ENCODE measurements at places on chromosomes 16 and 17.
A peak's percentile ranks its signal among the peaks of the same experiment; 100 is the strongest.

GRCh38 chr17:13051915-13052314 is 34.1 kb upstream of the ELAC2 start:
- DNase-seq: no peak

GRCh38 chr17:7589204-7589868 is 558 bp downstream of the SOX15 start:
- peak; percentile 85 for DNase-seq

DNA sequence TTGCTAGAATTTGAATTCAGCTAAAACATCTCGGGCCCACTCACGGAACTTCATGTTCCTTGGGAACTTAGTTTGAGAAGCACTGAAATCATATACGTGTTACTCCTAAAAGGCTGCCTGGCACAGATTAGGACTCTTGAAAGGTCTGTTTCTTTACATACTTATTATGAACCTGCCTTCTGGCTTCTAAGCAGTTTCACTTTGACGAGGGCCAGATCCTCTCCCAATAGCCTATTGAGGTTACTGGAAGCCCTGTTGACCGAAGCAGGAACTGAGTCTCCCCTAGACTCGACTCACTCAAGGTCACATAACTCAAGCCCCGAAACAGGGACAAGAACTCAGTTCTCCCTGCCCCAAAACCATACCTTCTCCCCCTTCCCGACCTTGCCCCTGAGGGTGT is 121.9 kb upstream of the PLCG2 start:
- DNase-seq: peak; percentile 46

DNA sequence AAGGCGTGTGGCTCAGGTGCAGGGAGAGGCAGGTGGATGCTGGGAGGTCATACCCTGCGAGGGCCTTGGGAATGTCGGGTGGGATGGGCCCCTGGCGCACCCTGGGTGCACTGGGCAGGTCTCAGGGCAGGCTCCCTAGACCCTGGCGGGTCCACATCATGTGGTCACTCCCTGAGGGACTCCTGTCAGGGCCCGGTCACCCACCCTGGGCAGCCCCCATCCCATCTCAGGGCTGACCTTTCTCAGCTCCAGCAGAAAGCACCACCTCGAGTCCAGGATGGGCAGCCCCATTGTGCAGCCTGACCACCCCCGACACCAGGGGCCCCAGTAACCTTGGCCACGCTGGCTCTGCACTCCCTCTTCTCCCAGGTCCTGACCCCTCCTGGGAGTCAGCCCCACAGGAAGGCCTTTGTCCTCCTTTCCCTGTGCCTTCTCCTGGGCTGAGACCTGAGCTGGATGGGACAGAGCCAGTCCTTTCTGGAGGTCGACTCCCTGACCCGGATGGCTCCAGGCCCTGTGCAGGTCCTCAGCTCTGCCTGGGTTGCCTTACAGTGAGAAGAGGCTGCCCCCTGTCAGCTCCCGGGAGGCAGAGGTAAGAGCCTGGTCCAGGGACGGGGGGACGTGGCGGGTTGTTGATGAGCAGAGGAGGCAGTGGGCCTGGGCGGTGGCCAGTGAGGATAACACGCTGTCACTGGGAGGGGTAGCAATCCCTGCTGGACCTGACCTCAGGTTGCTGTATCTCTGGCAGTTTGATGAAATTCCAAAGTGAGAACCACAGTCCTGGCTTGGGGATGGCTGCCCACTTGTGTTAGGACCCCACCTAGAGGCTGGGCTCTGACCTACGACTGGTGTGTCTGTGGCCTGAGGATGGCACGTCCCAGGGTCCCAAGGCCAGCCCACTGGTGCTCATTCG is 77.9 kb downstream of the GOSR1 start:
- no peak for DNase-seq

GRCh38 chr17:19023209-19023999 is 18.8 kb upstream of the FAM83G start:
- DNase-seq: no peak

GRCh38 chr16:51255349-51255972 is 104.4 kb upstream of the SALL1 start:
- no peak for DNase-seq

GRCh38 chr17:31753011-31753410 is 106.0 kb downstream of the COPRS start:
- no peak for DNase-seq

DNA sequence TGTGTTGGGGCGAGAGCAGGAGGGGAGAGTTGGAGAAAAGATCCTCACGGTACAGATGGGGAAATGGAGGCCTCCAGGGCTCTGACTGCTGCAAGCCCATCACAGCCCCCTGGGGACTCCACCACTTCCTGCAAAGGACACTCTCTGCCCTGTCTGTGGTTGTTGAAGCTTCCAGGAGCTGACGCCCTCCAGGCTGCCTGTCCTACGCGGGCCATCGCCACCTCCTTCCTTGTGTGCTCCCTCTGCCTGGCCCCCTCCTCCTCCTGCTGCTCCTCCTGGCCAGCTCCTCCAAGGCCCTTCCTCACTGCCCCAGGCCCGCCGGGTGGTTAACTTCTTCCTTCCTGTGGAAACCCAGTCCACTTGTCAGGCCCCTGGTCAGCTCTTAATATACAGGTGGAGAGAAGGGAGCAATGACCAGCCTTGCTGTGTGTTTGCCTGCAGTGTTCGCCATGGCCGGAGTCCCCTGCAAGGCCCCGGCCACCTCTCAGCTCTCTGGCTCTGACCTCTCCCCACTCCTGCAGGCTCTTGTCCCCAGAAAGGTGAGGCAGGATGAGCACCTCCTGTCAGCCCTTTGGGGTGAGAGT is 18.4 kb upstream of the STAC2 start:
- DNase-seq: no peak

DNA sequence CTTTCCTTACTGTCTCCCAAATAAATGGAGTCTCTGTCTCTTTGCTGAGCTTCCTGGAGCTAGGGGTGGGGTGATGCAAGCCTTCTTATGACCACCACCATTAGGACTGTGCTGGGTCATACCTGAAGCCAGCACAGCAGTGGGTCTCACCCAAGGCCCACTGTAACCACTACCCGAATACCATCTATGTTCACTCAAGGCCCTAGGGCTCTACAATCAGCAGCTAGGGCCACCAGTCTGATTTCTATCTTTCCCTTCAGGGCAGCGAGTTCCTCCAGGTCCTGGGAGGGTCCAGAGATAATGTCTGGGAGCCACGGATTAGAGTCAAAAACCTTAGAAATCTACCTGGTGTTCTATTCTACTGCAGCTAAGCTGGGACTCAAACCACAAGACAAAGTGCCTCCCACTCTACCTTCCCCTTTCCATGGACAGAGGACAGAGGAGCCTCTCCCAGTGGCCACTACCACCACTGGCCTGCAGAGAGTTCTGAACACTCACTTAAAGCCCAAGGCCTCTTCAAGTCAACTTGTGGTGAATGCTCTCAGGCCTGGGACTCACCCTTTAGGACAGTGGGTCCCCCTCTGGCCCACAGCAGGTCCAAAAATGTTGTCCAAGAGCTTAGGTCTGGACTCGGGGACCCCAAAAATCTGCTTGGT is 10.9 kb upstream of the TMEM219 start:
- DNase-seq: no peak

DNA sequence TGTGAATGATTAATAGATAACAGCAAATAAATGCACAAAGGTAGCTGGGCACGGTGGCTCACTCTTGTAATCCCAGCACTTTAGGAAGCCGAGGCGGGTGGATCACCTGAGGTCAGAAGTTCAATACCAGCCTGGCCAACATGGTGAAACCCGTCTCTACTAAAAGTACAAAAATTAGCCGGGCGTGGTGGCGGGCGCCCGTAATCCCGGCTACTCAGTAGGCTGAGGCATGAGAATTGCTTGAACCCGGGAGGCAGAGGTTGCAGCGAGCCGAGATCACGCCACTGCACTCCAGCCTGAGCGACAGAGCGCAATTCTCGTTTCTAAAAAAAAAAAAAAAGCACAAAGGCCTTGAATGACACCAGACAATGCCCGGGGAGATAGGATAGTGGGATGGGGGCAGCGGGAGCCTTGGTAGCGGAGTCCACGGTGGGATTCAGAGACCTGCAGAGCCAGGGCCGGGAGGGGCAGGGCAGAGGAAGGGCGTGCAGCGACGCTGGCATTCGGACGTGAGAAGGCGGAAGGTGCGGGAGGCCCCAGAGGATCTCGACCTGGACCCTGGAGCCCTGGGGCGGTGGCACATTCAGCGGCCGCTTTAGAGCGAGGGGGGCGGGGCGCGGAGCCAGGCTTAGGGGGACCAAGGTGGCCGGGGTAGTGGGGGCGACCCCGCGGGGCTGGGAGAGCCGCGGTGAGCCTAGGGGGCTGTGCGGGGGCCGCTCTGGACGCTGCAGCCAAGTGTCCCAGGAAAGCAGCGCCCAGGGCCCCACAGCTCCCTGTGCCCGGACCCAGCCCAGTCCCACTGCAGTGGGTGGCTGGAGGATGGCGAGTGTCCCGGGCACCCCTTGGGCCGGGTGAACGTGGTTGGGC is 999 bp upstream of the FLYWCH2 start:
- no peak for DNase-seq

- DNase-seq: no peak
Observed at GRCh38 chr17:42294469-42295398, 6.4 kb downstream of the STAT5A start.

- DNase-seq: no peak
Observed at GRCh38 chr17:44776628-44777393, 18.0 kb downstream of the ADAM11 start.

Data from GM10248 (cell line).